Occipital lobe (tissue), 3 donors: ENCODE measurements at places on chromosomes 7 and 10. TPM values are rescaled to one million over a fixed set of nuclear protein-coding genes. Genes with fewer than 3 reads are reported as not detected.

GRCh38 chr7:73738220-73738611 is 386 bp downstream of the ABHD11 start:
- peak; percentile 25 for DNase-seq

GRCh38 chr7:20597339-20597738 is 18.1 kb upstream of the ABCB5 start:
- no peak for DNase-seq

DNA sequence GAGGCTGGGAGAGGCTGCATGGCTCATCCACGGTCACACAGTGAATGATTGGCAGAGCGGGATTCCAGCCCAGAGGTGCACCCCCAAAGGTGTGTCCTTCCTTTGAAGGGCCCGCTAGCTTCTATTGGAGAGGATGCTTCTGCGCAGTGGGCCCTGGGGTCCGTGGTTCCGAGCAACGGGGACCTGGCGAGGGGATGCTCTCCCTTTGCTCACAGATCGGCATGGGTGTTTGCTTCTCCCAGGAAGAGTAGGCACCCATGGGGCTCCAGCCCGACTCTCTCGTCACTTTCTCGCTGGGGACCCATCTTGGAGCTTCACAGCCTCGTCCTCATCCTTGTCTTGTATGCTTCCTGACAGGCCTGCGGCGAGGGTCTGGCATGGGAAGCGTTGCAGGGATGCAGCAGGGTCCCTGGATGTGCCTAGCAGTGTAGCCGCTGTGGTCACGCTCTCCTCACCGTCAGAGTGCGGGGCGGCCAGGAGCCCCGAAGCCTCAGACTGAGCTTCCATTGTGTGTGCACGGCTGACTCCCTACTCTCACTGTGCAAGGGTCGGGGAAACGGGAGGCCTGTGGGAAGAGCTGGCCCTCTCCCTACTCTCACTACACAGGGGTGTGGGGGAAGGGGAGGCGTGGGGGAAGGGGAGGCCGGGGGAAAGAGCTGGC is 538.5 kb upstream of the FOXK1 start:
- DNase-seq, result no peak

GRCh38 chr7:157545681-157546060 is 208.9 kb downstream of the DNAJB6 start:
- no peak for DNase-seq

GRCh38 chr7:73894733-73895551 is 34.0 kb downstream of the TMEM270 start:
- no peak for DNase-seq

- no peak for DNase-seq
These were observed 9.2 kb downstream of the EGFR start for GRCh38 chr7:55028011-55028410.

GRCh38 chr7:157658851-157659412 is 322.1 kb downstream of the DNAJB6 start:
- no peak for DNase-seq

DNA sequence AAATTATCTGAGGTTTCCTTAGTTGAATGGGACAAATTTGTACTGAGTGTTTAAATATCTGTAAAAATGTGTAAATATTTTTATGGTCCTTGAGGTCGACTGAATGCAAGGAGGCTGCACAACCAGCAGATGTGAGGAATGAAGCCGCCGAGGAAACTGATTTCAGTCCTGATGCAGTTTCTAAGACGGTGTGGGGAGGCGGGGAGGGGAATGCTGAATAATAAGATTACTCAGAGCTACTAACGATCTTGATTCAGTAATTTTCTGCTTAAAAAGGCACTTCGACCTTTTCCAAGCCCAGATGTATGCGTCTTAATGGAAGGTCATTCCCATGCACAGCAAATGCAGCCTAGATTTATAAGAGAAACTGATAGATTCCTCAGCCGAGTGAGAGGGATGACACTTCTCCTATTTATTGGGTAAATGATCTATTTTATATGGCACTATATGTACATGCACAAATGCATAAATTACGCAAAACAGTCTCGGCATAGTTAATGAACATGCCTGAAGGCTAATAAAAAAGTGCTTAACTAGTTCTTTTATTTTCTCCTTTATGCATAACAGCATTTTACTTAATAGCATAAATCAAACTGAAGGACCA is 167.6 kb upstream of the PITRM1 start:
- no peak for DNase-seq

GRCh38 chr7:379456-380138 is 89.6 kb downstream of the FOXL3 start:
- no peak for DNase-seq

GRCh38 chr10:3048119-3049019 is 19.0 kb upstream of the PFKP start:
- no peak for DNase-seq

DNA sequence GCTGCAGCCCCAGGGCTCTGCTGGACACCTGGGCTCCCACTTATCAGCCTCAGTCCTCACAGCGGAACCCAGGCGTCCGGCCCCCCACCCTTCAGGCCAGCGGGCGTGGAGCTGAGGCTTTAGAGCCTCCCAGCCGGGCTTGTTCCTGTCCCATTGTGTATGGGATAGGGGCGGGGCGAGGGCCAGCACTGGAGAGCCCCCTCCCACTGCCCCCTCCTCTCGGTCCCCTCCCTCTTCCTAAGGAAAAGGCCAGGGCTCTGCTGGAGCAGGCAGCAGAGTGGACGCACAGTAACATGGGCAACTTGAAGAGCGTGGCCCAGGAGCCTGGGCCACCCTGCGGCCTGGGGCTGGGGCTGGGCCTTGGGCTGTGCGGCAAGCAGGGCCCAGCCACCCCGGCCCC is 2.7 kb downstream of the NOS3 start:
- no peak for DNase-seq

DNA sequence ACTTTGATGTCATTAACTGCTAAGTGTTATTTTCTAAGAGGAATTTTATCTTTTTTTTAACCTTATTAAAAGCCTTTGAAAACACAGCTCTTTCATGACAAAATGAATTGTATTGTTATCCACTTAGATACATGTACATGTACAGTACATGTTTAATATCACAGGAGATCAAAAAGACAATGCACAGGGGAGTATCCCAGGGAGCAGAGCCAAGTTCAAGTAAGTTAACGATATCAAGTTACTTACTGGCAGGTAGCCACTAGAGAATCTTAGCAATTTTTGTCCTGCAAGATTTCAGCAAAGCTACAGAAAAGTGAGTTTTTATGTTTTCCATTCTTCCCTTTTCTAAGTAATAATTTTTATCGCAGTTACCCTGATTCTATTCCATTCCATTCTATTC is 33.9 kb upstream of the ARL4A start:
- no peak for DNase-seq

DNA sequence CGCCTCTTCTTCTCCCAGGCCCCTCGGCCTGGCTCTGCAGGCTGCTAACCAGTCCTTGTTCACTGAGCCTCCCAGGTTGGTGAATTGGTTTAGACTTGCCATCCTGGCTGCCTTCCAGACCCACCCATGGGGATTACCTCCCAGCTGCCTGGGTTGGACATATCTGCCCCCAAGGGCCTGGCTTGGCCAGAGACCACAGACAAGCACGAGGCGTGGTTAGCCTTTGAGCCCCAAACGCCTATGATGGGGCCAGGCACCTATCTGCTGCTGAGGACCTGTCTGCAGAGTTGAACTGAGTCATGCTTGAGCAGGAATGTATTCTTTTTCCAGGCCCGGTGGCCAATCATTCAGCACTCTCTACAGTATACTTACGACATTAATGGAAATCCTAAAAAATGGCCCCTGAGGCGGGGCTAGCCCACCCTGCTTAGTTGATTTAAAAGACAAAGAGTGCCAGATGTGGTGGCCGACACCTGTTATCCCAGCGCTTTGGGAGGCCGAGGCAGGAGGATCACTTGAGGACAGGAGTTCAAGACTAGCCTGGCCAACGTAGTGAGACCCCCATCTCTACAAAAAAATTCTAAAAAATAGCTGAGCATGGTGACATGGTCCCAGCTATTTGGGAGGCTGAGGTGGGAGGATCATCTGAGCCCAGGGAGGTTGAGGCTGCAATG is 361.5 kb downstream of the FRMD4A start:
- DNase-seq, result no peak

GRCh38 chr7:47508389-47509380 is 73.2 kb downstream of the TNS3 start:
- no peak for DNase-seq

DNA sequence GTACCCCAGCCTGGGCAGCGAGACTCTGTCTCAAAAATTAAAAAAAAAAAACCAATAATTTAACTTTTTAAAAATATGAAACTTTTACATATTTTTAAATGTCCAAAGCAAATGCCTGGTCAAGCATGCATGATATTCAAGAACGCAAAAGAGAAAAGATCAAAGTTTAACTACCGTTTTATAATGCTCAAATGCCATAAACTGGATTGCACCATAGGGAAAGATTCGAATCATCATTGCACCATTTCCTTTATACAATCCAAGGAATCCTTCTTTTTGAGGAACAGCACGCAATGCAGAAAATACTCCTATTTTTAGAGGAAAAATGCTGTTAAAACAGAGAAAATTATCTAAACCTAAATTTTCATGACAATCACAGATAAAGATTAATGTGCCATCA is 20.9 kb downstream of the SLC25A16 start:
- DNase-seq, result no peak

DNA sequence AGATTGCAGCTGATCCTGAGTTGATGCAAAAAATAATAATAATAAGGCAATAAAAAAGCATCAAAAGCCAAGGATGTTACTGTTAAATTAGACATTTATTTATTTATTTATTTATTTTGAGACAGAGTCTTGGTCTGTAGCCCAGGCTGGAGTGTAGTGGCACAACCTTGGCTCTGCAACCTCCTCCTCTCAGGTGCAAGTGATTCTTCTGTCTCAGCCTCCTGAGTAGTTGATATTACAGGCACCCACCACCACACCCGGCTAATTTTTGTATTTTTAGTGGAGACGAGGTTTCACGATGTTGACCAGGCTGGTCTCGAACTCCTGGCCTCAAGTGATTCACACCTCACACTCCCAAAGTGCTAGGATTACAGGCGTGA is 465.5 kb upstream of the NRP1 start:
- no peak for DNase-seq

- no peak for DNase-seq
These were observed 82.7 kb upstream of the WIPF3 start for GRCh38 chr7:29723599-29723998.

DNA sequence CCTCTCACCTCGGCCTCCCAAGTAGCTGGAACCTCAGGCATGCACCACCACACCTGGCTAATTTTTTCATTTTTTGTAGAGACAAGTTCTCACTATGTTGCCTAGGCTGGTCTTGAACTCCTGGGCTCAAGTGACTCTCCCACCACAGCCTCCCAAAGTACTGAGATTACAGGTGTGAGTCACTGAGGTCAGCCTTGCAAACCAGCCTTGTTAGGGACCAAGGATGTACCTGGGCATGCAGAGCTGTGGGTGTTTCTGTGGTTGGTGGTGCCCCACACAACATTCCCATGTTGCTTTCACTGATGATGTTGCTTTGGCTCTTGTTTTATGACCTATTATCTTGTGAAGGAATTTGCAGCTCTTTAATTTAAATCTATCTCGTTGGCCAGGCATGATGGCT is 54.8 kb downstream of the OTUD1 start:
- no peak for DNase-seq

- DNase-seq, result no peak
These were observed 18.5 kb upstream of the JAZF1 start for GRCh38 chr7:28199021-28199510.

- DNase-seq, result no peak
These were observed 53.0 kb downstream of the PHF14 start for GRCh38 chr7:11026452-11027359.

- no peak for DNase-seq
These were observed 17.9 kb downstream of the PDK4 start for GRCh38 chr7:95578299-95578855.

SPDYE11 gene
- total RNA-seq, result not detected

COMTD1 gene
- 19.7 TPM for total RNA-seq

DRGX gene
- total RNA-seq, result not detected

RINT1 gene
- total RNA-seq, result 23.9 TPM

PBLD gene
- total RNA-seq, result 7.0 TPM
